ENCODE measurements at places on chromosomes 7 and 10.
A peak's percentile ranks its signal among the peaks of the same experiment; 100 is the strongest.

DNA sequence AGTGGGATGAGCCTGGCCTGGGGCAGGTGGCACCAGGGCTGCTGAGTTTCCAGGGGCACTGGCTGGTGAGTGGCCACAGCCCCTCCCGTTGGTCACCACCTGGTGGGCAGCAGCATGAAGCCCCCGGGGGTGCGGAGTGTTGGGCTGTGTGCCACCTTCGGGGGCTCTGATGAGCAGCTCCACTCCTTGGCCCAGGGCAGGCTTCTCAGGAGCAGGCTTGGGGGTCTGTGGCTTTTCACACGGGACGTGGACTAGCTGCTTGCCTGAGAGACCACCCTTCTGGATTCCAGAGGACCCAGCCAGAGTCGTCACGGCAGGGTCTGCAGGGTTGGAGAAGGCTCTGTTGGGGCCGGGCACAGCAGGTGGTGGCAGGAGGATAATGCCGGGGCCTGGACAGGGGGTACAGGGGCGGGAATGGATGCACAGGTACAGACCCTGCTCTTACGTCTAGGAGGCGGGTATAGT, 193.1 kb downstream of the ADARB2 start:
- no peak for DNase-seq

DNA sequence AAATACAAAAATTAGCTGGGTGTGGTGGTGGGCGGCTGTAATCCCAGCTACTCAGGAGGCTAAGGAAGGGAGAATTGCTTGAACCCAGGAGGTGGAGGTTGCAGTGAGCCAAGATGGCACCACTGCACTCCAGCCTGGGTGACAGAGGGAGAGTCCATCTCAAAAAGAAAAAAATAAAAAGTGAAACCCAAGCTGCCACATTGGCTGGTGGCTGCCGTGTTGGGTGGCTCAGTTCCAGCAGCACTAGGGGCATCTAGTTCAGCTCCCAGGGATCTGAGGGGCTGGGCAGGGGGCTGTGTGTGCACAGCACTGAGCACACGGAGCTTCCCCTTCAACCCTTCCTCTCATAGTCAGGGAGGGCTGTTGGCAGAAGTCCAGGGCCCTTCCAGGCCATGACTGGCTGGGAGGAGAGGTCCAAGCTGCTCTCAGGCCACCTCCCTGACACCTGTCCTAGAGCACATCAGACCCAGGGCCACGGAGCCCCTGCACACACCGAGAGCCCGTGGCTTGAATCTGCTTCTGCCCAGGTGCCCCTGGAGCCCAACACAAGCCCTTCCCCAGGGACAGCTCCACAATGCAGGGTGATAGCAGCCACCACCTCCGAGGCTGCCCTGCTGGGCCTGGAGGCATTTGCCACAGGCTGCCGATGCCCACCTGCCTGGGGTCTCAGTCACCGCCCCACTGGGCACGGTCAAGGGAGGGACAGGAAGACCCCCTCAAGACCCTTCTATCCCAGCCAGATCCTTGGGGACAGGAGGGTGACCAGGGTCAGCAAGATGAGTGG, 47.3 kb downstream of the YKT6 start:
- no peak for DNase-seq

DNA sequence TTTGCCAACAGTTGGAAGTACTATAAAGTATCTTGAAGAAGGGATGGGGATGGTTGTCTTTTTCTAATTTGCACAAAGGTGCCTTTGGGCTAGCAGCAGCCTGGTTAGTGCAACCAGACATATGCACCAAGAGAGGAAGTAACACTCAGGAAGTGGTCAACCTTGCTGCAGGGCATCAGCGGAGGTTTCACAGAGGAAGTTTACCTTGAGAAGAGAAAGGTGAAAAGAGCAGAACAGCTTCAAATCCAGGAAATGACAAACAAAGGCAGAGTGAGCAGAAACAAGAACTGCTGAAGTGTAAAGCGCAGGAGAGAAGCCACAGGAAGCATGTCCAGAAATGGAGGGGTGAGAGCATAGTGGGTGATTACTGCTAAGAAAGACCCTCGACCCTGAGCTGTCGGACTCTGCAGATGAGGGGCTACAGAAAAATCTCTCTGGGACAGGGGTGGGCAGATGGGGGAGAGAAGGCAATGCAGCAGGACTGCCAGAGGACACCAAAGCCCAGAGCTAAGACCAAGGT, 66.9 kb downstream of the STK17A start:
- DNase-seq = no peak

DNA sequence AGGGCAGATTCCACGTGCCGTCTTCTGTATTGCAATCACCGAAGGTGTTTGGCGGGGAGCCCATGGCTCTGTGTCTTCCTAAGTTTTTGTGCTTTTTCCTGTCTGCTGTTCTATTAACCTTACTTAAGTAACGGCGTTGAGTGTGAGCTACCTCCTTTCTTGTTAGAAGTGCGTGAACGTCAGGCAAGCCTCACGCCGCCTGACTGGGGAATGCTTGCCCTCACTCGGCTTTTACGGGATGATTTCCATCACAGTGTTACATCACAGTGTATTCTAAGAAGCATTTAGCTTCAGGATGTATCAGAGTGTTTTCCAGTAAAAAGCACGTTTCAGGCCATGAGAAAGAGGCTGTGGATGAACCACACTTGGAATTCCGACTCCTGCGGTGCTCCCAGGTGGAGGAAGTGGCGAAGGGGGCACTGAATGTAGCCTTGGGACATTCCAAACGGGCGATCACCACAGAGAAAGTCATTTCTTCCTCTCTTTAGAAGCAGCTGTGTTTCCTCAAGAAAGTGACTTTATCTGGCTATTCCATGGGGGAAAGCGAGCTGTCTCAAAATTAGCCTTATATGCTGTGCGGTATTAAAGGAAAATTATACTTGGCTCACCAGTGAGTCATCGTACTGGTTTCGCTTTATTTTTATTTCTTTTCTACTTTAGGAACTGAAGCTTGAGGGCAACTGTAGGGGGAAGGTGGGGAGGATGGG, 290.7 kb downstream of the KLF6 start:
- no peak for DNase-seq

- DNase-seq = no peak
Observed at GRCh38 chr10:94614558-94614957, 69.0 kb downstream of the HELLS start.

DNA sequence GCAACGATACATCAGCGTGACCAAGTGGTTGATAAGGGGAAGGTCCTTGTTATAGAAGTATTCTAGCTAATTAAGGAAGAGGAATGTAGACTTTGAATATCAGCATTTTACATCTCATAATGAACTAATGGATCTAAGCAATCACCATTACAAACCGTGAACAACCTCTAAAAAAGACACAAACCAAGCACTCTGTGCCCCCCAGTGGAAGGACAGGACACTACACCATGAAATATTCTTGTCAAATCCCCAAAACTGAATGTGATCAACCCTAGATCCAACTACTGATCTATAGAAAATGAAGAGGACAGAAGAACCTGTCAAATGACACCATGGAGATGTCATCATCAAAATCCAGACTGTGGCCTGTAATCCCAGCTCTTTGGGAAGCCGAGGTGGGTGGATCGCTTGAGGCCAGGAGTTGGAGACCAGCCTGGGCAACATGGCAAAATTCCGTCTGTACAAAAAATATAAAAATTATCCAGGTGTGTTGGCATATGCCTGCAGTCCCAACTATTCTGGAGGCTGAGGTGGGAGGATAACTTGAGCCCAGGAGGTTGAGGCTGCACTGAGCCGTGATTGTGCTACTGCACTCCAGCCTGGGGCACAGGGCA, 111.3 kb upstream of the CARD11 start:
- DNase-seq = peak; percentile 51

- DNase-seq = no peak
Observed at GRCh38 chr10:6929148-6929830, 349.2 kb upstream of the PRKCQ start.

DNA sequence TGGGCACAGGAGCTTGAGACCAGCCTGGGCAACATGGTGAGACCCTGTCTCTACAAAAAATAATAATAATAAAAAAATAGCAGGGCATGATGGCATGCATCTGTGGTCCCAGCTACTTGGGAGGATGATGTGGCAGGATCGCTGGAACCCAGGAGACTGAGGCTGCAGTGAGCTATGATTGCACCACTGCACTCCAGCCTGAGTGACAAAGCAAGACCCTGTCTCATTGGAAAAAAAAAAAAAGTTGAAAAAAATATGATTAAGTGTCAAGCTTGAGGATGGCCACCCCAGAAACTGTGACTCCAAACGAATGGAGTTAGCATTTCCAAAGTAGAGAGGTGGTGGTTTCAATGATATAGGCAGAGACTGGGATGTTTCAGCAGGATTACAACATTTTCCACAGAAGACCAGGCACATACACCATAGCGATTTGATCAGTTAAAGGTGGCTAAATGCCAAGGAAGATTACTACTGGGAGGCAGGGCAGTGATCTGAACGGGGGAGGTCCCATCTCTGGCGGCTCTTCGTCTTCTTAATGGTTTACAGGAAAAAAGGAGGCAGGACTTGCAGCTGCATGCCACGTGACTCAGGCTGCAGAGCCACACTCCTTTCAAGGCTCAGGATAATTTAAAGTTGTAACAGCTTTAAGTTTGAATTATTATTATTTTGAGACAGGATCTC, 250.6 kb upstream of the GALNT17 start:
- no peak for DNase-seq

DNA sequence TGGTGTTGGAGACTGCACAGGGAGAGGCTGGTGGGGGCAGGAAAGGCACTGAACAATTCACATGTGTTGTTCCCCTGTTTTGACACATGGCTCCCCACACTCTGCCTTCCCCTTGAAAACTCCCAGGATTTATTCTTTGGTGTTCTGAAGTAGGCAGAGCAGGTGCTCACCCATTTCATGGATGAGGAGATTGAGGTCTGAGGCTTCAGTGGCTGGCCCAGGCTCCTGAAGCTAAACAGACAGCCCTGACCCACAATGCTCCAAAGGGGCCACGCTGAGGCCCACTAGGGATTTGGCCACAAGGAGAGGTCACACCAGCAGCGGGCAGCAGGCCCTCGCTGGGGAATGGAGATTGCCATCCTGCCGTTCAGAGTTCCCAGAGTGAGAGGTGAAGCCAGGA, 157.6 kb downstream of the SH3PXD2A start:
- no peak for DNase-seq

GRCh38 chr10:74072503-74072902, 74.6 kb downstream of the VCL start:
- DNase-seq = no peak

GRCh38 chr10:114181971-114182370, 2.8 kb downstream of the TDRD1 start:
- DNase-seq = no peak

Measured in activated CD4-positive, alpha-beta T cell treated with anti-CD3 and anti-CD28 coated beads for 24 hours (primary cell).